ENCODE measurements at places on chromosomes 3 and 15. TPM values are rescaled to one million over a fixed set of nuclear protein-coding genes. Genes with fewer than 3 reads are reported as not detected.

DNA sequence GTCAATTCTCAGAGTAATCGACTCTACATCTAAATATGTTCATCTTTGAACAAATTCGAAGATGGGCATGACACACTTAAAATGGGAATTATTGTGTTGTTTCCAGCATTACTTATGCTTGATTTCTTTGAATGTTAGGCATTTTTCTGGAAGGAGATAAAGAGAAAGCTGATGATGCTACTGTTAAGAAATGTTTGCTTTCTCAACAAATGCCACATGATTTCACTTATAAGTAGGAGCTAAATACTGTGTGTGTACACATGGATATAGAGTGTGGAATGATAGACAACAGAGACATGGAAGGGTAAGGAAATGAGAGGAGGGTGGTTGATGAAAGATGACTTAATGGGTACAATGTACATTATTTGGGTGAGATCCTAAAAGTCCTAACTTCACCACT is 400.9 kb downstream of the TBL1XR1 start:
- DNase-seq = no peak

GRCh38 chr3:129500334-129500658 is 28.1 kb upstream of the RHO start:
- DNase-seq = no peak

DNA sequence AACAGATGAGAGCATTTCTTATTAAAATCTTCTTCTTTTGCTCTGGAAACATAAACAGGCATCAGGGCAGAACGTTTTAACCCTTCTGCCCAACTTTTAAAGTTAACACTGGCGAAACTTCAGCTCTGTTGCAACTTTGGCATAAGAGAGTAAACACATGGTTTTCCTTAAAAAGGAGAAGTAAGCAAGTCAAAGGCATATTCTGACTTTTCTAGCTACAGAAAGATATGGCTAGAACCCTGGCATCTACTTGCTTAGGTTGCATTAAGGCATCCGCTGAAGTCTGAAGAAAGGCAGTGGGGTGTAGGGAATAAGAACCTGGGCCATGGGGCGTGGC is 13.3 kb upstream of the IL16 start:
- DNase-seq = no peak

DNA sequence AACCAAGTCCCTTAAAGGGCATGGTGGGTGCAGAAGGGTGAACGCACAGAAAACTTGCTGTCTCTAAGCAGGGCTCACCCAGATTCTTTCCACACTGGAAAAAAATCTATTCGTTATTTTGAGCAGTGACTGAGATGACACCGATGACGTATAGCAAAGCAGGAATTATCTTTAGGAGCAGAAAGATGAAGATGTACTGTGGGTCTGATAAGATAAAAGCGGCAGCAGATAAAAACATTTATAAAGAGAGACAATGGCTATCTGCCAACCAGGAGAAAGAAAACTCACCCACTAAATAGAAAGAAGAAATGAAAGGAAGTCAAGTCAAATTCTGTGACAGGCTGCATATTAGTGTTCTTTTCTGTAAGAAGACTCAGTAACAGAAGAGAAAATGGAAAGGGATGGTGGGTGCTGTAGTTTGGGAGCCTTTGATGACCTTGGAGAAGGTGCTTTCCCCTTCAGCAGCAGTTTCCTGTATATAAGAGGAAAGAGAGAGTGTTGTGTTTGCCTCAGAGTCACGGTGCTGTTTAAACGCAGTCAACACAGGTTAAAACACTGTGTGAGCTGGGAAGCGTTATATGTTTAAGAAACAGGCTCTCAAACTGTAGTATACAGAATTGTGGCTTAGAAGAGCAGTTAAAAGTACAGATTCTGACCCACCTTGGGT is 111.6 kb downstream of the AQP9 start:
- no peak for DNase-seq

GRCh38 chr15:70478251-70478990 is 284.9 kb downstream of the UACA start:
- DNase-seq = no peak

DNA sequence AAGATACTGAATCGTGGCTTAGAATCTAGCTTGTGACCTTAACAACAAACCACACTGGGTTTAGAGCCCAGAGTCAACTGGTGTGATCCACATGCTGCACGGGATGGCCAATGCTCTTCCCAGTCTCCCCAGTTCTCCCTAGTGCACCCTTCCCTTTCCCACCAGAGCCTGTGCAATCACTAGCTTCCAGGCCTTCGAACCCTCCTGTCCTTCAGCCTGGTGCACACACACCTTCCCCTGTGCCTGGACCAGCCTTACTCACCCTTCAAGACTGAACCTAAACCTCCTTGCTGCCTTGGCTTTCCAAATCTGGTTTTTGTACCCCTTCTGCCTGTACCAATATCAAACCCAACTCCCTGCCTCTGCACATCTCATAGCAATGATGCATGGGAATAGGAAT is 43.8 kb downstream of the WNT5A start:
- DNase-seq = no peak

DNA sequence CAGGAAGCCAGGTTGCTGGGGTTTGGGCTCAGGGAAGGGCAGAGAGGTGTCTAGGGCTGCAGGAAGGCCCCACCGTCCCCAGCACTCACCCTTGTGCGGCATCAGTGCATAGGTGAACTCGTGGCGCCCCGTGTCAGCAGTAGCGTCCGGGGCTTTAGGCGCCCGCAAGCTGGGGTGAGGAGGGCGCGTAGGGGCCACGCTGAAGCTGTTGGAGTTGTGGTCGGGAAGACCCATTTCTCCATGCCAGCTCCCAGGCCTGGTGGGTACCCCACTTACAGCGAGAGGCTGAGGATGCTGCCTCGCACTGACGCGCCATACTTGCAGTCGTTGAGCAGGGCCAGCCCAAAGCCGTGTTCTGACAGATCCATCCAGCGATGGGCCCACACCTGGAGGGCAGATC is 9.7 kb downstream of the NEIL1 start:
- no peak for DNase-seq

DNA sequence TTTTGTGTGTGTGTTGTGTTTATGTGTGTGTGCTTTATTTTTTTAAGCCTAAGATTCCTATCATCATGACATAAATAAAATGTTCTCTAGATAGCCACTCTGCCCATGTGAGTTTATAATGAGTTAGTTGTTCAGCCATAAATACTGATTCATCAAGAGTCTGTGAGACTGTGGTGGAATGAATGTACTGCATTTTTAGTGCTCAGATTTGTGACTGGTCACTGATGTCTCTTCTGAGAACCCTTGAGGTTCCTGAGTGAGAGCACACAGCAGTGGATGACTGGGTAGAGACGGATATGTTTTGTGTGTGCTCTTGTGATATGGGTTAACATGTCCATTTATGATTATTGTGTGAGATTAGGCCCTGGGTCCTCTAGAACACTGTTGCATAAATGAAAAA is 51.2 kb downstream of the SETD5 start:
- DNase-seq = no peak

- DNase-seq = no peak
Measured at GRCh38 chr3:4829031-4829394, 150.2 kb upstream of the BHLHE40 start.

- no peak for DNase-seq
Measured at GRCh38 chr15:68612979-68613740, 34.4 kb downstream of the CORO2B start.

GRCh38 chr3:80283783-80284182 is 516.0 kb upstream of the ROBO1 start:
- DNase-seq = no peak

- no peak for DNase-seq
Measured at GRCh38 chr3:13164893-13165492, 91.8 kb upstream of the IQSEC1 start.

- no peak for DNase-seq
Measured at GRCh38 chr3:58848826-58849225, 182.3 kb upstream of the FAM3D start.

GRCh38 chr3:129017484-129017899 is 16.4 kb downstream of the EFCC1 start:
- DNase-seq = no peak

- DNase-seq = no peak
Measured at GRCh38 chr3:14204515-14205284, 26.1 kb downstream of the LSM3 start.

- DNase-seq = no peak
Measured at GRCh38 chr3:183293966-183294365, 40.9 kb downstream of the B3GNT5 start.

DNA sequence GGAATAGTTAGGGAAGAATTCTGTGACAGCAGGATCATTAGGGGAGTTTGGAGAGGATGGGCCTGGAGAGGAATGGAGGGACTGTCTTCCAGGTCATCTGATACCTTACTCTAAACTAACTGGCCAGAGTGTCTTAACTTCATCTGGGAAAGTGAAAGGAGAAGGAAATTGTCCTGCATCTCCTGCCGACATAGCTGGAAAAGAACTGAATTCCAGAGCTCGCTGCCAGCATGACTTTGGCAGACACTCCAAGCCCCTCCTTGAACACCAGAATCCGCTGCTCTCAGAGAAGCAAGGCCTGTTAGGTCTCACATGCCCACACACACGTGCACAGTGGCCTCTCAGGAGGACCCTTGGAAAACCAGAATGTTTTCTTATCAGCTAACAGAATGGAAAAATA is 10.5 kb downstream of the ABI3BP start:
- DNase-seq = no peak

DNA sequence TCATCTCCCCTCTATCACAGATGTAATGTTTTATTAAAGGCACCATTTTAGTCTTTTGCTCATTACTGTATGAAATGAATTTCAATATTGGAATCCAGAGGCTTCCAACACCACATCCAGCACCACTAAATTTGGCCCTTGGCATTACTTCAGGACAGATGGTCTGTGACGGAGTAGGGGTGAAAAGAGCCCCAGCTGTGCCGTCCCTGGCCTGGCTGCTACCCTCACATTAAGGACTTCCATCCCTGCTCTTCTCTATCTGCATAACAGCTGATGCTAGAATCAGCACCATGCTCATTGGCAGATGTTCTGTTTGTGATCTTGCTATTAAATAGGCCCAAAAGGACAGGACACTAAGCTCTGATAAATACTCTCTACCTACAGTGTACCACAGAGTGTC is 152.9 kb downstream of the IL1RAP start:
- DNase-seq = no peak

DNA sequence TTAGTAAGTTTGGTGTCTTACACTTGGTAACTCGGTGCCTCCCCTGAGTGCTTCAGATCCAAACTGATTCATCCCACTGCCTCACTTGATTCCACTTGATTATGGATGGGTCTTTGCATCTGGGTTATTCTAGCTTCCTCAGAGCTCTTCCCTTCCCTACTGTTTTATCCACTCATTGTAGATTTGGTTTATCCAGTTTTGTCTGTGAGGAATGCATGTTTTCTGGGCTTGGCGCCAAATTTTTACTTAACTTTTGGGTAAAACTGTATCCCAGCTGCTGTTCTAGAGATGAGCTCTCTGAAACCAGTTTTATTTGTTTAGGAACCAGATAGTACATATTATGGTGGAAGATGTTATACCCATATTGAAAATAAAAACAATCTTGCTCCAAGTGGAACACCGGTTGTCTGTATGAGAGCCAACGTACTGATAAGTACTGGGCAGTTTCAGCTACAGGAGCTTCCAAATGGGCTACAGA is 20.9 kb downstream of the RAD54L2 start:
- peak; percentile 78 for DNase-seq

GRCh38 chr3:117719316-117719926 is 1009.8 kb downstream of the TUSC7 start:
- no peak for DNase-seq

DNA sequence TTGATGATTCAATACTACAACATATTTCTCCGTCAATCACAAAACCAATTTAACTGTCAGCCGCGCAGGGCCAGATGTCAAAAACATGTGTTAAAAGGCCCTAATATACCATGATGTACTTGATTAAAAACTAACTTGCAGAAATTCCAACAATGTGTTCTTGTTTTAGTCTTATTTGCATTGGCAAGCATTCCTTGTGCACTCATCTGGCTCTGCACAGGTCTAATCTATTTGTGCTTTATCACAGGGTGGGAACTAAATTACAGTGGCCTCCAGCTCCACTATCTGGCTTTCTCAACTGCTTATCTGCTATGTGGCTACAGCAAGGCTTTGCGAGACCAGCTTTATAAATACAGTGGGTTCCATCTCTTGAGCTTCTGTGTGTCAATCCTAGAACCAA is 455.5 kb downstream of the ERC2 start:
- no peak for DNase-seq

- no peak for DNase-seq
Measured at GRCh38 chr15:70257573-70258248, 160.0 kb upstream of the TLE3 start.

DNA sequence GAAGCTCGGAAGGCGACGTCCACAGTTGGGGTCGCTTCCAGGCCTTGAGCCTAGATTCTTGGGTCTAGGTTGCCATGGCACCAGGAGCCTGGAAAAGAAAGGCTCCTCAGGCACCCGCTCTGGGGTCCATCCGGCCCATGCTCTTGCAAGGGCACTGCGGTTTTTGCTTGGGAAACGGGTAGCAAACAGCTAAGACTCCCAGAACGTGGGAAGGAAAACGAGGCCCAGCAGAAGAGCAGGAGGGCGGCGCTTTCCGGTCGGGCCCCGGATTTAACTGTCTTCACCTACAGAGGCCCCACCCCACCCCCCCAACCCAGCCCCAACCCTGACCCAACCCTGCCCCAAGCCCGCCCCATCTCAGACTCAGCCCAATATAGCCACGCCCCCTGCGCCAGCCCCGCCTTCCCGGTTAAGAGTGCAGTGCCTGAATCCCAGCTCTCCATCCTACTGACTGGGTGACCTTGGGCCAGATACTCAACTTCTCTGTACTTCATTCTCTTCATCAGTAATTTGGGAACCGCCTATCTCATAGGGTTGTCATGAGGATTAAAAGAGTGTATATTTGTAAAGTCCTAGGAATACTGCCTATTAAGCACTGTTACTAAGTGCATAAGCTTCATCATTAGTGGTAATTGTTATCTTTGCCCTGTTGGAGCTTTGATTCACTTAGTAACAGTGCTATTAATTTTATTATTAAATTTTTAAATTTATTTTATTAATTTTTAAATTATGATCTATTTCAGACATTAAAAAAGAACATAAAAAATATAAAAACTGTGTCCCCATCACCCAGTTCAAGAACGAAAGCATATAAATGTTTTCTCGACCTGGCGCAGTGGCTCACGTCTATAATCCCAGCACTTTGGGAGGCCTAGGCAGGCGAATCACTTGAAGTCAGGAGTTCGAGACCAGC is 28.4 kb upstream of the SMAD6 start:
- no peak for DNase-seq

DNA sequence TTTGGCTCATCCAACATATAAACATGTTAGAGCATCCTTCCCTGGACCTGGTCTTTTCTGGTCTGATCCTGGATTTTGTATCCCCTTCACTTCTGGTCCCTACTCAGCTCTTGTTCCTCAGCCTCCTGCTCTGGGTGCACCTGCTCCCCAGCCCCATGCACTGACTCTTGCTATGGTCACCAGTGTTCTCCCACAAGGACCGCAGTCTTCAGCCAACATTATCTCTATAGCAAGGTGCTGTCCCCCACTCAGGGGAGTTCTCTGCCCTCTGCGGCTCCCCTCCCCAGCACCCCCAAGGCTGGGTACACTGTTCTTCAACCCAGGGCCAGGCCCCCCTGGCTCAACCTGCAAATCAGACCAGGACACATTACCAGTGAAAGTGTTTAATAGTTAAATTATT is 80.2 kb downstream of the SEC22A start:
- no peak for DNase-seq

The NR1I2 gene
- 0.11 TPM for polyA plus RNA-seq

The IMPG2 gene
- polyA plus RNA-seq = 0.16 TPM

The KCNMB3 gene
- 2.5 TPM for polyA plus RNA-seq

The MEGF11 gene
- polyA plus RNA-seq = 0.13 TPM

The GP9 gene
- not detected for polyA plus RNA-seq

The HIGD2B gene
- polyA plus RNA-seq = not detected

Data from urinary bladder (tissue), 4 donors.